Right lung (tissue), 10 donors: ENCODE measurements at places on chromosomes 5 and 9. TPM values are rescaled to one million over a fixed set of nuclear protein-coding genes. Genes with fewer than 3 reads are reported as not detected.
A peak's percentile ranks its signal among the peaks of the same experiment; 100 is the strongest.

- no peak for DNase-seq
These were observed 4.5 kb downstream of the HEMGN start for GRCh38 chr9:97933297-97933998.

EFNA5 gene
- polyA plus RNA-seq = 19.1 TPM

GRCh38 chr5:151034422-151035379 is 14.3 kb downstream of the GPX3 start:
- no peak for DNase-seq

DNA sequence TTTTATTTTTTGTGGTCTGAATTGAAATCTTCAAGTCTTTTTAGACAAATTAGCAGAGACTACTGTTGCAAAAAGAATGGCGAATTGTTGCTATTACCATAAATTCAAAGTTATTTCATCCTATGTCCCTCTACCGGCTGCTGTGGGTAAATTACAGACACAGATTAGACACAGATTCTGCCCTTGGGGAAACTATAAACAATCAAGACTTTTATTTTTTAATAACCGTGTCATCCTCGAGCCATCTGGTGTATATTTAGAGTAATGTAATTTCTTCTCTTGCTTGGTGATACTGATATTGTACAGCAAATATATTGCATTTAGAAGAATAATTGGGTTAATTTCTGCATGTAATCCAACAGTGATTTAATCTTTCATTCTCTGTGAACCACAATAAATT is 228.0 kb upstream of the ADAMTSL1 start:
- DNase-seq = no peak

DNA sequence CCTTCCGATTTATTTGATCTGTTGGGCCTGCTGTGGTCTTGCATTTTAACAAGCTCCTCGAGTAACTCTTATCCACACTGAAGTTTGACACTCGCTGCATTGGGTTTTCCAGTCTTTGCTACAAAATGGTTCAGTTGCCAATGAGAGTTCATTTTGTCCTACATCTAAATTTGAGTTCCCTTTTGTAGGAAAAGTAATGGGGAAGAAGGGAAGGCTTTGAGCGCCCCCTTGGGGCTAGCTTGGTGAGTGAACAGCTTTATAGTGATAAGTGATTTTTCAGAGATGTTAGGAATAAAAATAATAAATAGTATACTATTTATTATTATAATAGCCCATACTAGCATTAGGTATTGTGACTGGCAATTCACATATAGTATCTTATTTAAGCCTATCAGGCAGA is 89.9 kb upstream of the GNAQ start:
- peak; percentile 28 for DNase-seq

DNA sequence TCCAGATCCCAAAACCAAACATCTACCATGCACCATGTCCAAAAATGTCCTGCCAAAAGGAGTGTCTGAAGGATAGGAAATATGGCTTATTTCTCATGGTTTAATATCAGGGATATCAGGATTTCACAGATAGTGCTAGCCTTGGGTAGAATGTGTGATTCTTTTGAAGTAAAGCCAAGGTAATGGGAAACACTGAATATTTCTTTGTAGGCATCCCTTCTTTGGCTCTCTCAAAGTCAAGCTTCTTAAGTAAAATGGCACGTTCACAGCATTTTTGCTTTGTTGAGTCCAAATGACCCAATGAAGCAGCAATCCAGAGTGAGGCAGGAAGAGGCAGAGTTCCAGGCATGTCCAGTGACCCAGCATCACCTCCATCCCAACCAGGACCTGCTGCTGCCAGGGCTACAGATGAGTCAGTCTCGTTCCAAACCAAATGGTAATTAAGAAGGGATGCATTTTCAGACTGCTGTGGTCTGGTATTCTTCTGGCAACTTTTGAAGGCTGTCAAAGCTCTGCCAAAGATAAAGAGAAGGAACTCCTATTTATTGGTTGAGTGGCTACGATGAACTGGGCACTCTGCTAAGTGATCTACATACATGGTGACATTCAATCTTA is 678.8 kb upstream of the KLF4 start:
- no peak for DNase-seq

ACOT12 gene
- polyA plus RNA-seq = 0.25 TPM

GRCh38 chr5:57539281-57539701 is 56.7 kb upstream of the ACTBL2 start:
- no peak for DNase-seq
